ENCODE measurements at places on chromosomes 12 and 14. TPM values are rescaled to one million over a fixed set of nuclear protein-coding genes. Genes with fewer than 3 reads are reported as not detected.

The C12orf60 gene
- 2.2 TPM for total RNA-seq

The TMEM121 gene
- total RNA-seq: 0.68 TPM

The PPM1H gene
- 0.49 TPM for total RNA-seq

The P2RX7 gene
- total RNA-seq: 1.3 TPM

The CKAP4 gene
- 118 TPM for total RNA-seq

GRCh38 chr14:24632336-24632735 lies 1.7 kb downstream of the GZMB start:
- no peak overlapping the region for H3K4me3 ChIP-seq
- H3K27me3 ChIP-seq: peaks cover 10% of the 10 kb centered on the region
- H3K4me1 ChIP-seq: no peaks in the 10 kb centered on the region
- no peak overlapping the region for H3K27ac ChIP-seq
- DNase-seq: no peak
- H3K36me3 ChIP-seq: no peaks in the 10 kb centered on the region

- peaks cover 23% of the 10 kb centered on the region for H3K4me1 ChIP-seq
- H3K27ac ChIP-seq: no peak overlapping the region
- H3K4me3 ChIP-seq: no peak overlapping the region
- no peaks in the 10 kb centered on the region for H3K36me3 ChIP-seq
- H3K27me3 ChIP-seq: no peaks in the 10 kb centered on the region
These were observed 50.2 kb downstream of the CLMN start for GRCh38 chr14:95269493-95269892.

DNA sequence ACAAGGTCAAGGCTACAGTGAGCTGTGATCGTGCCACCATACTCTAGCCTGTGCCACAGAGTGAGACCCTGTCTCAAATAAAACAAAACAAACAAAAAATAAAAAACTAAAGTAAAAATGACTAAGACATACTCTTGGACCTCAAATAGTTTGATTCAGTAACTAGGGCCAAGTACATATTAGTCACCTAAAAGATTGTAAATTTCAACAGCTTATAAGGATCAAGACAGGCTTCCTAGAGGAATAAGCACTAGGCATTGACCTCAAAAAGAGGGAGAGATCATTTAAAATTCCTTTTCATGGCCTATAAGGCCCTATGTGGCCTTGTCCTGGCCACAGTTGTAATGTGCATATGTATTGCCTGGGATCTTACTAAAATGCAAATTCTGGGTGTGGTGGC lies 46.0 kb upstream of the CHST11 start:
- no peak overlapping the region for H3K4me3 ChIP-seq
- no peak for DNase-seq
- H3K4me1 ChIP-seq: peaks cover 12% of the 10 kb centered on the region
- H3K27ac ChIP-seq: no peak overlapping the region

- peaks cover 17% of the 10 kb centered on the region for H3K4me1 ChIP-seq
- no peak overlapping the region for H3K4me3 ChIP-seq
- H3K27me3 ChIP-seq: no peaks in the 10 kb centered on the region
- no peak for DNase-seq
These were observed 8.6 kb downstream of the VTI1B start for GRCh38 chr14:67665868-67666267.

- no peak overlapping the region for H3K4me3 ChIP-seq
- H3K27ac ChIP-seq: no peak overlapping the region
- DNase-seq: peak; percentile 68
- H3K36me3 ChIP-seq: no peaks in the 10 kb centered on the region
These were observed 26.6 kb upstream of the NRXN3 start for GRCh38 chr14:78143489-78144145.

DNA sequence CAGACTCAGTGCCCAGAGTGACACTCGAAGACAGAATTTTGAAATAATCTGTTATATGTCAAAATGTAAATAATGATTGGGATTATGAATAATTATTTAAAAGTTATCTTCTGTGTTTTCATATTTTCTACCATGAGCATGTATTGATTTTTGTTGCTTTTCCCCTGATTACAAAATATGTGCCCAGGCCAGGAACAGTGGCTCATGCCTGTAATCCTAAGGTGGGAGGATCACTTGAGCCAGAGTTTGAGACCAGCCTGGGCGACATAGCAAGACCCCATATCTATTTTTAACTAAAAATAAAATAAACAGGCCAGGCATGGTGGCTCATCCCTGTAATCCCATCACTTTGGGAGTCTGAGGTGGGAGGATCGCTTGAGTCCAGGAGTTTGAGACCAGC lies 13.5 kb downstream of the PSMA6 start:
- no peak overlapping the region for H3K27ac ChIP-seq
- H3K4me1 ChIP-seq: peaks cover 21% of the 10 kb centered on the region
- no peak overlapping the region for H3K4me3 ChIP-seq
- H3K36me3 ChIP-seq: peaks cover 74% of the 10 kb centered on the region
- no peak for DNase-seq

GRCh38 chr14:31320216-31320615 lies 100.1 kb downstream of the HEATR5A start:
- H3K4me1 ChIP-seq: no peaks in the 10 kb centered on the region
- no peak overlapping the region for H3K4me3 ChIP-seq
- no peaks in the 10 kb centered on the region for H3K27me3 ChIP-seq
- no peak for DNase-seq
- peaks cover 17% of the 10 kb centered on the region for H3K36me3 ChIP-seq
- no peak overlapping the region for H3K27ac ChIP-seq

DNA sequence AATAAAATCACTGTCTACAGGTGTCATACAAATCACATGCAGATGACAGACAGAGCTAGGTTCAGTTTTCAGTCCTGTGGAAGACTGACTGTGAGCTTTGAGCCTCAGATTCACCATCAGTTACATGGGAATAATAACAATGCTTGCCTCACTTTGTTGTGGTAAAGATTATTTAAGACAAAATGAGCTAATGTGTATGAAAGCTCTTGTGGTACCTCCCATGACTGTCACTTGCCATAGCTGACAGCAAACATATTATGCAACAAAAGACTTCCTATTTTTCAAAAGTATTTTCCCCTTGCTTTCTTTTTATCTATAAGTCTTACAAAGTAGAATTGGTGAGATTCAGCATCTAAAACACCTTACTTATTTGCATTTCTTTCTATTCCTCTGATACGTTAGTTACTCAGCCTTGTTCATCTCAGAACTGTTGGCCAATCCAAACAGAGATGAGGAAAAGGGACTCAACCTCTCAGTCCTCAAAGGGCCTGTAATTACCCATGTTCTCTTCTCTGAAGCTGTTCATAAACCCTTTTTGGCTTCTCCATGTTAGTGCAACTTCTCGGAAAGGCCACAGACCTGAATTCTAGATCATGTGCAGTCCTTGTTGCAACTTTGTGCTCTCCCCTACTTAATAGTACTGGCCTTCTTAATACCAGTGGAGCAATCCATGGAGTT lies 8.8 kb upstream of the DDHD1 start:
- no peaks in the 10 kb centered on the region for H3K4me1 ChIP-seq
- no peak for DNase-seq

GRCh38 chr12:56387152-56387736 lies 24.6 kb upstream of the APOF start:
- no peak overlapping the region for H3K4me3 ChIP-seq
- no peaks in the 10 kb centered on the region for H3K4me1 ChIP-seq
- no peaks in the 10 kb centered on the region for H3K27me3 ChIP-seq
- H3K36me3 ChIP-seq: no peaks in the 10 kb centered on the region
- no peak overlapping the region for H3K27ac ChIP-seq

GRCh38 chr12:86435053-86435452 lies 178.9 kb upstream of the MGAT4C start:
- no peak overlapping the region for H3K27ac ChIP-seq
- no peaks in the 10 kb centered on the region for H3K27me3 ChIP-seq
- H3K36me3 ChIP-seq: no peaks in the 10 kb centered on the region
- no peak for DNase-seq

DNA sequence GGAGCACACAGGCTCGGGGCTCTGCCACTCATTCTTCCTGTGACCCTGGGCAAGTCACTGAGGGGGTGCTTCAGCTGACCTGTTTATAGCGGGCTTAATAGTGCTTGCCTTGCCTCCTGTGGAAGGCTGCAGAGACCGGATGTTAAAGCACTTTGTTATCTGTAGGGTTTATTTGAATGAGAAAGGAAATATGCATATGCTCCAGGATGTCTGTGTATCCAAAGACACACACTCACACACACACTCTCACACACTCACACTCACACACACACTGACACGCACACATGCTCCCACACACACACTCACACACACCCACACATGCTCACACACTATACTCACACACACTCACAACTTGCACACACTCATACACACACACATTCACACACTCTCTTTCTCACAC lies 56.1 kb upstream of the DDX11 start:
- no peak overlapping the region for H3K27ac ChIP-seq
- H3K36me3 ChIP-seq: peaks cover 5% of the 10 kb centered on the region
- peaks cover 58% of the 10 kb centered on the region for H3K27me3 ChIP-seq
- H3K4me3 ChIP-seq: no peak overlapping the region
- no peak for DNase-seq

GRCh38 chr14:103216857-103217256 lies 93.6 kb downstream of the TNFAIP2 start:
- no peak for DNase-seq
- no peak overlapping the region for H3K4me3 ChIP-seq
- H3K27ac ChIP-seq: no peak overlapping the region
- H3K36me3 ChIP-seq: no peaks in the 10 kb centered on the region
- H3K27me3 ChIP-seq: no peaks in the 10 kb centered on the region
- no peaks in the 10 kb centered on the region for H3K4me1 ChIP-seq

GRCh38 chr14:100675699-100676684 lies 50.7 kb upstream of the DLK1 start:
- H3K4me3 ChIP-seq: no peak overlapping the region
- H3K4me1 ChIP-seq: peaks cover 12% of the 10 kb centered on the region
- H3K36me3 ChIP-seq: no peaks in the 10 kb centered on the region
- no peaks in the 10 kb centered on the region for H3K27me3 ChIP-seq

All from MCF 10A (cell line).